ENCODE measurements at places on chromosomes 1 and 21.

DNA sequence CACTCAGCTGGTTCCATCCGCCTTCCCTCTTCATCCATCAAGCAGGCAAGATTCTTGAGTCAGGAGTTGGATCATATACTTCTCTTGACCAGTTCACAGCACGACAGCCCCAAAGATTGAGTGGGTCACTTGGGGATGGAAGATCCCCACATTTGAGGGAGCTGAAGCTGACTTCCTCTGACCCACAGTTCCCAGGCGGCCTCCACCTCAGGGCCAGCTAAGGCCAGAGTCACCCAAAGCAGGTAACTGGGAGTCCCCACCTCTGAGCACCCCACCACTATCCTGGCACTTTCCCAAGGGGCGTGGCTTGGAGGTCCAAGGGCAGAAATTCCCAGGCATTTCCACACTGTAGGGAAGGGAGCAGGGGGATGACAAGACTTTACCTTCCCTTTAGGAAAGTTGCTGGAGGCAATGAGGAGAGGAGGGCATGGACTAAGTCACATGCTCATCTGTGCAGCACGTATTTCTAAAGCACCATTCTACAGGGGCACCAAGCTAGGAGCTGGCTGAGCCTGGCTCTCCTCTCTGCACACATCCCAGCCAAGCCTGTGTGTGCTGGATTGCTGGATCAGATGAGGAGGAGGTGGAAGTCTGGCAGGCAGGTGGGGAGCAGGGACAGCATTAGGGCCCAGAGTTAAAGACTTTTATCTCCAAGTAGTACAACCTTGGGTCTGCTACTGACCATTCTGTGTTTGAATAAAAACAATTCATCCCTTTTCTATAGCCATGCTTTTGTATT lies 1.3 kb upstream of the RD3 start:
- DNase-seq, result no peak

DNA sequence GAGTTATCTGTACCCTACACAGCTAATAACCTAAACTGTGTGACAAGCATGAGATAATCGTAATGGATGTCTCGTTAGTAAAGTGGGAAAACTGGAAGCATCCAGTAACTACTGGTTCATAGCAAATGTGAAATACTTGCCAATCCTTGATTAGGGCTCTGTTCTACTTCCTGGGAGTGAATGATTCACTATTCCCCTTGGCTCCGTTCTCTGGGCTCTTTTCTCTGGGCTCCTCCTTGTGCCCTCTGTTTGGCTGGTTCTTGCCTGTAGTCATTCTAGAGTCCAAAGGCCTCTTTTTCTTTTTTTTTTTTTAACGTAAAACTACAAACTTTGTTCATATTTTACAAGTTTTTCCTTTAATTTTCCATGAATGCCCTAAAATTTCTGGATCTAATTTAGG lies 465.8 kb upstream of the PLXNA2 start:
- DNase-seq, result no peak

GRCh38 chr1:244964112-244964971 lies 100.0 kb upstream of the HNRNPU start:
- DNase-seq, result no peak

GRCh38 chr1:93180723-93181613 lies at the start of gene CCDC18:
Gene CCDC18 (plus strand): TSS chr1:93180724. CDS start chr1:93183362, 2,638 bp downstream.
- DNase-seq, result peak; percentile 43

- no peak for DNase-seq
Observed at GRCh38 chr1:155978973-155979429, 654 bp upstream of the ARHGEF2 start.

DNA sequence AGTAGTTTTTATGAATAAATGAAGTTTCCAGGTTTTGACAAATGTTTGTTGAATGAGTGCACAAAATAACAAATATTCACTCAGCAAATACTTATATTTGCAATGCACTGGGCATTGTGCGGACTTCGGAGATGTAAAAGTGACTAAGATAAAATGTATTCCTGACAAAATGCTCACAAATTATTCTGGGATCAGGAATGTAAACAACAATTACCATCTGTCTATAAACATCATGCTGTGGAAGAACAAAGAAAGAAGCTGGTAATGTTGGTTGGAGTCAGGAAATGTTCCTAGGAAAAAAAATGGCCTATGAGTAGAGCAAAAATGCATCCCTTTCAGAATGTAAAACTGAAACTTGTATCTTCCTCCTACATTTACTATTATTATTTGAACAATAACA lies 68.5 kb downstream of the CRB1 start:
- DNase-seq, result no peak

DNA sequence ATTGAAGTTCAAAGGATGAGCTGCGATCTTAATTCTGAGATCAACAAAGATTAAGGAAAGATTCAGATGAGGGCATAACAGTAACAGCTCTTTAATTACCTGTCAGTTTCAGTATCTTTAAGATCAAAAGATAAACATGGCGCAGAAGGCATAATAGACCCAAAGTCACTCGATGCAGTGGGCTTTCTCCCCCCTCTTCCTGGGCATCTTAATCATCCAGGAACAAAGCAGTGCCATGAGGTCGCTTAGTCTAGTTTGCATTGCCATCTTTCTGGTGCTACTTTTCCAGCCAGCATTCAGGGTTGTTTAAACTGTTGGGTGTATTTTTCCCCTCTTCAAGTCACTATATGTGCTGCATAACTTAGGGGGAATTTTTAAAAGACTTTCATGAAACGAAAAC lies 72.3 kb downstream of the HUNK start:
- no peak for DNase-seq

GRCh38 chr1:177907000-177907399 lies 62.9 kb downstream of the SEC16B start:
- DNase-seq, result no peak

DNA sequence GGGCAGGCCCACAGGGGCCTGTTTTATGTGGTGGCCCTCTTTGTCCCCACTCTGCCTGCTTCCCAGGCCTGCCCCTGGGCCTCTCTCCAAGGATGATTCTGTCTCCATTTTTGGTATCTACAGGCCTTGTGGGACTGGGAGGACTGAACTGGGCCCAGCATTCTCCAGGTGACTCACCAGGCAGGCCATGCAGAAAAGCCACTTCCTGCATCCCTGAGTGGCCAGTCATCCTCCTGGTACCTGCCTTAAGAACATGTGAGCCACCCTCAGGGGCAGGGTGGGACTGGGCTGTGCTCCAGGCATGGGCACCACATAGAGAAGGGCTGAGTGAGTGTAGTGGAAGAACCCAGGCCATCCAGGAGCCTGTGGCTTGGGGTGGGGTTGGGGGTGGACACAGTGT lies 20.0 kb upstream of the BCAR3 start:
- DNase-seq, result no peak

DNA sequence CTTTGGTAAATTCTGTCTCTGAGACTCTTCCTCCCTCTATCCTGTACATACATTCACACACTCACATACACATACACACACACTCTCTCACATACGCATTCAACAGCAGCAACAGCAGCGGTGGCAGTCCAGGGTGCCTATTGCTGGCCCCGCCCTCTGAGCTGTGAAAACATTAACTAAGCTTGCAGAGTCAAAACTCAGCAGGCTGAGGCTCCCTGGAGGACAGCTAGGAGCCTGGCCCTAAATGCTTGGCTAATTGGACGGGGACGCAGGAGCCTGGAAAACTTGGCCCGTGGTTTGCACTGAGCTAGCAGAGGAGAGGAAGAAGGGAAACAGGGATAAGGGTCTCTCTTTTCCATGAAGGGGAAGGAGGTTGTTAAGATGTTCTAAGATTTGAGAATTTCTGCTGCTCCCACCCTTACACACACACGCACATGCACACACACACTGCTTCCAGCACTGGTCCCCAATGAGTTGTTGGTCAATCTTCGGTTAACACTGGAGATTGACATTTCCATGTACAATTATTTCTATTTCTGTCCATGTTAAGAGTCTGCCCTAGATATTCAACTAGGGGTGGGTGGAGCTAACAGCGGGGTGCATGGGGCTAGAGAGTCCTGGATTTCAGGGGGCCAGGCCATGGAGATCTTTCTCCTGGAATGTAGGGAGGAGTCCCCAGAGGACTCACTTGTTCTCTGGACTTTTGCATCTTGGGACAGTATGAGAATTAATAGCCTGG lies 94.2 kb downstream of the PLXNA2 start:
- no peak for DNase-seq

- no peak for DNase-seq
Observed at GRCh38 chr1:35448344-35448801, 108.8 kb downstream of the KIAA0319L start.

DNA sequence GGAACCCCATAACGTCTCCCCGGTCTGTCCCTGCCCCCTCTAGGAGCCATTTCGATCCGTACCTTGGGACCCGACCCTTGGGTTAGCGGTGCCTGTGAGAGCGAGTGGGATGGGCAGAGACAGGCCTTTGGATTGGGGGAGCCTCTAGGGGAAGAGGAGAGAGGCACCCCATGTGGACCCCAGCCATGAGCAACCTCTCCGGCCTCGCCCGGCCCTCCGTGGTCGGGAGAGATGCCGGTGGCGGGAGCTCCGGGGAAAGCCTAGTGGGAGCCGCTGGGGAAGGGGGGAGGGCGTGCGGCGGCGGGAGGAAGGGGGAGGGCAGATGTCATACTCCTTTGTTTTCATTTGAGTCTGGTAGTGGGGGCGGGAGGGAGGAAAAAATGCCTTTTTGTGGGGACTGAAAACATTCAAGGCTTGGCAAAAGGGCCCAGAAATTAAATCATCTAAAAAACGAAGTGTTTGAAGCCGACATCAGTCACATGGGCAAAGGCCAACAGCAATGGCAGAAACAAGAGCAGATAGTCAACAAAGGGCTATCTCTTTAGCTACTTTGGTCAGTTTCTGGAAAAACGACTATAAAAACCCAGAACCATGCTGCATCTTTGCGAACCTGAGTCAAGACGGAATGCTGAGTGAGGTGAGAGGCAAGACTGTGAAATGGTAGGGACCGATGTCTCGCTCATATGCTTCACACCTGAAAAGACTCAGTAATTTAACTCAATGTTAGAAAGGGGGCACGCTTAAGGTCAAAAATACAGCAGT lies 758 bp downstream of the PTBP2 start:
- peak; percentile 47 for DNase-seq

GRCh38 chr1:101506541-101507164 lies 269.8 kb downstream of the S1PR1 start:
- no peak for DNase-seq

GRCh38 chr1:208055535-208055934 lies 144.6 kb upstream of the CD34 start:
- DNase-seq, result no peak

DNA sequence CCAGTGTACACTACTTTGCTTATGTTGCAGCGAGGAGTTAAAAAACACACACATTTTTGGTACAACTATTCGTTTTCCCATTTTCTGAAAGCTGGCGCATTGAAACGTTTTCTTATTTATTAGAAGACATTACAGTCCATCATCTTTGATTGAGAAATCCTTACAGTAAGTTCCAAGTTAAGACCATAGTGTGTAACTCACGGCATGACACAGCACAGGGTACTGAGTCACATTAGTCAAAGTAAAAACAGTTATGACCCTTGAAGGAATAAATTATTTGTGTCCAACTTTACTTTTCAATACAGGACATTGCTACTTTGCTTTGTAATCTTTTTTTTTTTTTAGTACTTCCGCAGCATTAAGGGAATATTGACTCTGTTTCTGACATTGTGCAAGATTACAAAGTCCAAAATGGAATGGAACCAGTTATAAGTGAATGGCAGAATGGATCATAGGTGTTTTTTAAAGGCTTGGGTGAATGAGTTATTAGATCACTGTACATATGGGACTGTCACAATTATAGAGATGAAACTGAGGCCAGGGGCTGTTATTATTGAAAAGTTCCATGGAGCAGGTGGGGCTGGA lies 11.7 kb downstream of the PTGFRN start:
- no peak for DNase-seq

DNA sequence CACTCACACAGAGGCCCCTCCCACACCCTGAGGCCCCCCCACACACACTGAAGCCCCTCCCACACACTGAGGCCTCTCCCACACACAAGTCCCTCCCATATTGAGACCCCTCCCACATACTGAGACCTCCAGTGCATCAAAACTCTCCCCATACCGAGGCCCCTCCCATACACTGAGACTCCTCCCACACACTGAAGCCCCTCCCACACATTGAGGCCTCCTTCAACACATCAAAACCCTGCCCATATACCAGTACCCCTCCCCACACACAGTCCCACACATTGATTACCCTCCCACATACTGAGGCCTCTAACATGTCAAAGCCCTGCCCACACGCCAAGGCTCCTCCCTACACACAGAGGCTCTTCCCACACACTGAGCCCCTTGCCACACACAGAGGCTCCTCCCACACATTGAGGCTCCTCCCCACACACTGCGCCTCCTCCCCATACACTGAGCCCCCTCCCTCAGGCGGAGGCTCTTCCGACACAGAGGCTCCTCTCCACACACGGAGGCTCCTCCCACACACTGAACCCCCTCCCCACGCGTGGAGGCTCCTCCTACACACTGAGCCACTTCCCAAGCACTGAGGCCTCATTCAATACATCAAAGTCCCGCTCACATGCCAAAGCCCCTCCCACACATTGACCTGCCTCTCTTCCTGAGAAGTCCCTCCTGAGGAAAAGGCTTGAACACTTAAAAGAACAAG lies 392.3 kb downstream of the CAMTA1 start:
- no peak for DNase-seq

- no peak for DNase-seq
Observed at GRCh38 chr1:53166912-53167311, 24.5 kb upstream of the SLC1A7 start.

- peak; percentile 41 for DNase-seq
Observed at GRCh38 chr1:1217621-1218523, 3.9 kb upstream of the TNFRSF4 start.

GRCh38 chr21:44905728-44906090 lies 15.0 kb downstream of the ITGB2 start:
- no peak for DNase-seq

- no peak for DNase-seq
Observed at GRCh38 chr21:31110430-31110829, 72.2 kb upstream of the KRTAP19-8 start.

- no peak for DNase-seq
Observed at GRCh38 chr1:243740255-243740999, 109.6 kb downstream of the AKT3 start.

DNA sequence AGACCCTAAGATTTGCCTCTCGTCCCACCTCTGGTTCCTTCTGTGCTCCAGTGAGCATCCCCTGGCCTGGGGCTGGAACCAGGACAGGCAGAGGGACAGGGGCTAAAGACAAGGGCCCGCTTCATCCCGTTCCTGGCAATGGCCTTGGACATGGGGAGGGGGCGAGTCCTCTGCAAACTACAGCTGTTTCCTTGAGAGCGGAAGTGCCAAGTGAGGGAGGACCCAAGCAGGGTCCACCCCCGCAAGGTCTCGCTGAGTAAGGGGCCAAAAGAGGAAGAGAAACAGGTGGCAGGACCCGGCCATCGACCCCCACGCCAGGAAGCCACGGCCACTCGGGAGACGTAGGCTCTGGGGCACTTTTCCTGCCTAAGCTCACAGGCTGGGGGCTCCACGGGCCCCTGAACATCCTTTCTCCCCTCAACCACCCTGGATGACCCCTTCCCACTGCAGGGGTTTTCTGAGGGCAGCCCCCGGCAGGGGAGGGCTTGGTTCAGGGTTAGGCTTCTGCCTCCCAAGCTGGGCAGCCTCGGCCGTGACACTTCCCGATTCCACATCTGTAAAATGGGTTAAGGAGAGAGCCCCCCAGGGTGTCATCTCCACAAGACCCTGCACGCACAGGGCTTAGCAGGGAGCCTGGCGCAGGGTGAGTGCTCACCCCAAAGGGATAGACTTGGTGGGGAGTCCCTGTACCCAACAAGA lies 17.9 kb upstream of the PLEKHG5 start:
- no peak for DNase-seq

- no peak for DNase-seq
Observed at GRCh38 chr21:25788677-25789076, 53.9 kb downstream of the GABPA start.

All from T-helper 17 cell (primary cell).